ENCODE measurements at places on chromosomes 3 and 15. TPM values are rescaled to one million over a fixed set of nuclear protein-coding genes. Genes with fewer than 3 reads are reported as not detected.

- no peak for DNase-seq
These were observed 70.1 kb downstream of the UQCC5 start for GRCh38 chr3:52606373-52607085.

- DNase-seq: no peak
These were observed 9.2 kb downstream of the ASB14 start for GRCh38 chr3:57283334-57283733.

DNA sequence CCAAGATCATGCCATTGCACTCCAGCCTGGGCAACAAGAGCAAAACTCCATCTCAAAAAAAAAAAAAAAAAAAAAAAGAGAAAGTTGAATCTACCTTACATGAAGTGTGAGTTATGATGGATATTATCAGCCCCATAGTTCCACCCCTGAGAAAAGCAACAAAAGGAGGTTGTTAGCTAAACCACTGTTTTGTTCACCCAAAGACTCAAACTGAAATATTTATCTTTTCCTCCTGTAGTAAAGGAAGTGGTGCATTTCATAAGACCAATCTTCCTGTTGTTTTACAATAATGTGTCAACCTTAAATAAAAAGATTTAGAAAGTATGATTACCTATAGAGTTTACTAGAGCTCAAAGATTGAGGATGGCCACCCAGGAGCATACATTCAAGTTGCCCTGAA, 18.7 kb upstream of the TRMT10C start:
- no peak for DNase-seq

GRCh38 chr15:38354315-38354929, 99.5 kb upstream of the FAM98B start:
- DNase-seq: peak; percentile 55

- no peak for DNase-seq
These were observed 261.9 kb upstream of the SUCLG2 start for GRCh38 chr3:67916353-67916752.

DNA sequence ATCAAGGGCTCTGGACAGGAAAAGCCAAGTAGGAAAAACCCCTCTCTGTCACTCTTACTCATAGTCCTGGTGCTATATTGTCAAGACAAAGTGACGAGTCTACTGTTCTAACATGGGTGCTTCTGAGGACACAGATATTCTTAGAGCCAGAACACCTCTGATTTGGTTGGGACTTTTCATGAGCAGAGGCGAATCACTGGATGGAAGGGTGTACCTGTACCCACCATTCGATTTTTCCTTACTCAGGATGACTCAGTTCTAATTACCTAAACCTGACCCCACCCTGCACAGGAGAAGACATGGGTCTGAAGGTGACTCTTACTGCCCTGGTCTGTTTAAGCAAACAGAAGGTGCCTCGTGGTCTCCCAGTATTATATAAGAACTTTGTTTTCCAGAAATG, 58.5 kb downstream of the ABCC5 start:
- no peak for DNase-seq

DNA sequence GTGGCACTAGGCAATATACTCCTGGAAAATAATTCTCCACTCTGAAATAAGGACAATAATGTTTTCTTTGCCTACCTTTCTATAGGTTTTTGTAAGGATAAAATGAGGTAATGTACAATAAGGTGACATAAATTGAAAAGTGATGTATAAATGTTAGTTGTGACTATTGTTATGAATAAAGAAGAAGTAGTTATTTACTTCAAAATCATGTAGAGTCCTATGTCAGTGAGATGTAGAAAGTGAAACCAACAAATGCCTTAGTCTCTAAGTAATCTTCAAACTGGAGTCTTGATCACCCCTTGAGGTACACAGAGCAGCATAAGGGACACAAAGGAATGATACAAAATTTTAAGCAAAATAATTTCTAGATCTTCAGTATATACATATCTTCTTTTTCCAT, 60.3 kb upstream of the TP63 start:
- DNase-seq: no peak

DNA sequence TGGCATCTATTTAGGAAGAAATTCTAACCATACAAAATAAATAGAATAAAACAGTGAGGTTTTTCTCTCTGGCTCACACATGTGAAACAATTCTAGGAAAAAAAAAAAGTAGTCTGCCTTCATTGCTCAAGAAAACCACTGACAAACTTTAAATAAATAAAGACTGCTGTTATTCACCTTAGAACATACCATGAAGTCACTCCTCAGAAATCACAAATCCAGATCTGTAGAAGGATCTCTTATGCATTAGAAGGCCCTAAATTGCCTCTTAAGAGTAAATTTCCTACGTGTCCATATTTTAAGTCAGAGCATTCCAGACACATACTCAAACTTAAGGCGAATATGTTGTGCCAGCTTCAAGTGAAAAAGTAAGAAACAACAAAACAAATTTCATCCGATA, 217.3 kb downstream of the ZIC4 start:
- no peak for DNase-seq

GRCh38 chr3:122351612-122352011, 26.6 kb downstream of the CSTA start:
- DNase-seq: no peak

DNA sequence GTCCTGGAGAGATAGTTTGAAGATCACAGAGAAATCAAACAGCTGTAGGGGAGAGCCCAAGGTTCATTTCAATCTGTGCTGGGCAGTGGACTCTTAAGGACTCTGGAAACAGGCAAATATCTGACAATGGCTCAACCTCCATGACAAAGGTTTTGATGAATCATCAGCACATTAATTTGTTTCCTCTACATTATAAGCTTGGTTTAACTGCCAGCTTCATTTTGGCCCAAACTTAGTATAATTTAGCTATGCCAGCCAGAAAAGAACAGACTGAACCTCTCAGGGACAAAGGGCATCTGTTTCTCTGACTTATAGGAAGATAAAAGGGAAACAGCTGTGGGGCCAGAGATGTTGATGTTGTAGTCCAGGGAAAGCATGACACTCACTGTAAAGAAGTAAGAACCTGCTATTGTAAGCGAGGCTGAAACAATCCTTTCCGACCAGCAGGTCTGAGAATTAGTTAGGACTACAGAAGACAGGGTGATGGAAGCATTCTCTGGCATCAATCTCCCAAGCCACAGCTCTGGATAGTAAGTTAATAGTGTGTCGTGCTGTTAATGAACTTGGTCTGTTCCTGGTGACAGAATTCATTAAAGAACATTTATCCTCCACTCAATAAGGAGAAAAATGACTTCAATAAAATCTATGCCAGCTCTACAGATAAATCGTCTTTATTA, 110.1 kb downstream of the KCNMB2 start:
- DNase-seq: no peak

DNA sequence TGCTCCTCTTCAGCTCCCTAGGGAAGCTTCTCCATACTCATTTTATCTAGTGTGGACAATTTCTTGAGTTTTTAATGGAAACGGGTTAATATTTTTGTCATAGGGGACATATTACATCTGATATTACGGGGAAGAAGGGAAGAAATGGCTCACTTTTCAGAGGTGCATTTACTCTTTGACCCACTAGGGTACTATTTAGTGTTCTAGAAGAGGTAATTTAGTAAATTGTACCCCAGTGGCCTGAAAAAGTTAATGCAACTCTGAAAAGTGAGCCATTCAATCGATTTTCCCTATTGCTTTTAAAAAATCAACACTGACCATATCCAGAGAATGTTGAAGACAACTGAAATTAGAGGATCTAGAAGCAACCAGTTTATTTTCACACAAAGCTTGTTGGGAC, 71.2 kb downstream of the MAP2K5 start:
- no peak for DNase-seq

DNA sequence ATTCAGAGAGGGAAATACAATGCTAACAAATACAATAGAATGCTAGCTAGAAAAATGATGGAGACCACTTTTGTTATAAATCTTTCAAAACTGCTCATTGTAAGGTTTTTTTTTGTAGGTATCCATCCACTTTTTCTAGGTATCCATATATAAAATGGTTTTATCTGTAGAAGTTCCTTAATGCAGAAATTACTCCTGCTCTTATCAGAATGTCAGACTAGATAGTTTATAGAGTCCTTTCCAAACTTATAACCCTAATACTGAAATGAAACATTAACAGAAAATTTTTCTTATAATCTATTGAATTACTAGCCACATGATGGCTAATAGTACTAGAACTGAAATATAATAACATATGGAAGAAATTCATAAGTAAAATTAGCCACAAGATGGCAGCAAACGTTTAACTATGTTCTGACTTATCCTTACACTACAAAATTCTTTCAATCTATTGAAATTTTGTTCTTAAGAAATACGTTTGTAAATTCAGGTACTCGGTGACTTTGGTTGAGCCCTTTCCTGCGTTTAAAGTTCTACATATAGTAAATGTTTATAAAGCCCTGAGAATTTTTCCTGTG, 58.5 kb downstream of the ECT2 start:
- DNase-seq: no peak

GRCh38 chr3:126473292-126474168, 2.2 kb downstream of the ZXDC start:
- DNase-seq: no peak

- DNase-seq: no peak
These were observed 31.1 kb downstream of the HCLS1 start for GRCh38 chr3:121629601-121630000.

- peak; percentile 68 for DNase-seq
These were observed 2.7 kb upstream of the KNSTRN start for GRCh38 chr15:40379853-40380252.

- no peak for DNase-seq
These were observed 560.1 kb downstream of the GRM7 start for GRCh38 chr3:7421065-7421464.

- no peak for DNase-seq
These were observed 261.4 kb downstream of the FHIT start for GRCh38 chr3:60989626-60990441.

DNA sequence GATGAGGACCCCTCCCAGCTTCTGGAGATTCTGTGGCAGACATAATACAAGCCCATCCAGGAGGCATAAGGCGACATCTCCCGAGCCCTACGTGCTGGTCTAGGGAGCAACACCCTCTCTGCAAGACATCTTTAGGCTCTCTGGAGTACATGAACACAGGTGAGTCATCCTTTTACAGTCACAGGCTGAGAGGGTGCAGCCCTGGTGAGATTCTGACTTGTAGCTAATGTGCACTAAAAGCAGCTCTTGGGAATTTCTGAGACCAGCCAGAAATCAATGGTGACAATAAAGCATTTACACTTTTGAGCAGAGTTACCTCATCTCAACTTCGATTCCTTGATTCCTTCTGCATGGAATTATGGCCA, 131.1 kb downstream of the XXYLT1 start:
- DNase-seq: no peak

- DNase-seq: no peak
These were observed 60.3 kb downstream of the NOX5 start for GRCh38 chr15:69074843-69075224.

GRCh38 chr3:140198242-140198641, 263.3 kb downstream of the CLSTN2 start:
- DNase-seq: no peak

- no peak for DNase-seq
These were observed 6.6 kb downstream of the EHD4 start for GRCh38 chr15:41965441-41966413.

GRCh38 chr3:45437383-45437782, 49.0 kb downstream of the LARS2 start:
- no peak for DNase-seq

DNA sequence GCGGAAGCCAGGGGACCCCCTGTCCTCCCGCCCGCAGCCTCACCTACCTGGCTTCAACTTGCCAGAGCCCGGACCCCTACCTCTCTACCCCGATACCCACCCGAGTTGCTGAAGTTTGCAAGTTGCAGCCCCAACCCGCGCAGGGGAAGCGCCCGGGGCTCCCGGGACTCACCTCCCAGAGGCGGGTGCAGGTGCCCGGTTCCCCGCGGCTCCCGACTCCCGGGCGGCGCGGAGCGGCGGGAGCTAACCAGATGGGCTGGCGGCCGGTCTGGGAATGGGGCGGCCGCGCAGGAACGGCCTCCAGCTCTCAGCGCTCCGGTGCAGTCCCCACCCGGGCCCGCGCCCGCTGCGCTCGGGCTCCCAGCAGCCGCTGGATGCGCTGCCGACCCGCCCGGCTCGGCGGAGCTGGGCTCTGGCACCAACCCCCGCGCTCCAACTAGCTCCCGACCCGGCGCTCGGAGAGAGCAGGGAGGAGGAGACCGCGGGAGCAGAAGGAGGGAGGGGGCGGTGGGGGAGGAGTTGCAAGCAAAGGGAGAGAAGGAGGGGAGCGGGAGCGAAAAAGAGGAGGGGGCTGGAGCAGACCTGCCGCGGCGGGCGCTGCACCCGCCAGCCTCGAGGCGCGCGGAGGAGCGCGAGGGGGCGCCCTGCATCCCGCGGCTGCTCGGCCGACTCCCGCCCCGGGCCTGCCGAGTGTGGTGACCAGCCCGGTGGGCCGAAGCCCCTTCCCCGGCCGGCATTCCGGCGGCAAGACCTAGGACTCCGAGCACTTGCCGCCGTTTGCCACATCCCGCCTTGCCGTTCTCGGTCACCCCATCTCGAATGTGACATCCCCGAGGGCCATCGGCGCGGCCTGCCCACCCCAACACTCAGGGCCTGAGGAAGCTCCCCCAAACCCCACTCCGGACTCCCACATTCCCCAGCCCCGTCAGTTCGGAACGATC, at the start of gene SEMA5B:
Gene SEMA5B (minus strand): TSS at position 472 of the 941 bp plus-strand sequence. CDS start 66,500 bp downstream, outside the sequence.
- DNase-seq: no peak

DNA sequence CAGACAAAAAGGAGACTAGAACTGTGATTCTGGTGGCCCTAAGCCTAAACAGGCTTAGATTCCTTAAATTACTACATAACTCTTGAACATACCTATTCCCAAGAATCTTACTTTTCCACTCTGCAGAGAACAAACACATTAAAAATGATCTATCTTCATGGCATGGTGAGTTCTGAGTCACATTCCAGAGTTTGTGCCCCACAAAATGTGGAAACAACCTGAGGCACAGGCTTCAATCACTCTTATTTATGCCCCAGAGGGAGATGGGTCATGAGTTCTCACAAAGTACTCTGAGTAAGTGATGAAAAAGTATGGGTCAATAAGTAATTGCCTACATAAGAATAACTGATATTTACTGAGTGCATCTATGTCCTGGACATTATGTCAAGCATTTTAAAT, 137.5 kb upstream of the SLC2A2 start:
- DNase-seq: no peak

USP19 gene
- total RNA-seq: 72.3 TPM

MOBP gene
- total RNA-seq: not detected

AGTR1 gene
- total RNA-seq: 32.8 TPM

MYL3 gene
- 9.6 TPM for total RNA-seq

INKA1 gene
- 8.8 TPM for total RNA-seq

PIERCE2 gene
- 2.9 TPM for total RNA-seq

HYAL2 gene
- total RNA-seq: 169 TPM

CNTN4 gene
- 47.7 TPM for total RNA-seq

WDR93 gene
- total RNA-seq: not detected

AGBL1 gene
- not detected for total RNA-seq

AMIGO3 gene
- total RNA-seq: not detected

CXCR6 gene
- 2.7 TPM for total RNA-seq

CCDC32 gene
- 43.9 TPM for total RNA-seq
